ENCODE measurements at places on chromosomes 6 and 20.

DNA sequence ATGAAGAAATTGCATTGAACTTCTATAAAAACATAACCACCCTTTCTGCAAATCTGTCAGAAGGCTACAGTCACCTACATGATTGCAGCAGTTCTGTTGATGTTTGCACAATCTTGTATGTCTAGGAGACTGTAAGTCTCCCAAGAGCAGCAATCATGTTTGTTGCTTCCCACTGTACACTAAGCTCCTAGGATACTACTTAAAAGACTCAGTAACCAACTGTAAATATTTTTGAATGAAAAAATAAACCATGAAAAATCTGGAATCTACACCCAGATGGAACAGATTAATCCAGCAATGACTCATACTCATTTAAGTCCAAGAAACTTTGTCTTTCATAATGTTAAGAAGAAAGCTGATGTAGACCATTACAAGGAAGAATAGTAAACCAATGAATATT lies 168.5 kb upstream of the ATXN1 start:
- peak; percentile 89 for DNase-seq

DNA sequence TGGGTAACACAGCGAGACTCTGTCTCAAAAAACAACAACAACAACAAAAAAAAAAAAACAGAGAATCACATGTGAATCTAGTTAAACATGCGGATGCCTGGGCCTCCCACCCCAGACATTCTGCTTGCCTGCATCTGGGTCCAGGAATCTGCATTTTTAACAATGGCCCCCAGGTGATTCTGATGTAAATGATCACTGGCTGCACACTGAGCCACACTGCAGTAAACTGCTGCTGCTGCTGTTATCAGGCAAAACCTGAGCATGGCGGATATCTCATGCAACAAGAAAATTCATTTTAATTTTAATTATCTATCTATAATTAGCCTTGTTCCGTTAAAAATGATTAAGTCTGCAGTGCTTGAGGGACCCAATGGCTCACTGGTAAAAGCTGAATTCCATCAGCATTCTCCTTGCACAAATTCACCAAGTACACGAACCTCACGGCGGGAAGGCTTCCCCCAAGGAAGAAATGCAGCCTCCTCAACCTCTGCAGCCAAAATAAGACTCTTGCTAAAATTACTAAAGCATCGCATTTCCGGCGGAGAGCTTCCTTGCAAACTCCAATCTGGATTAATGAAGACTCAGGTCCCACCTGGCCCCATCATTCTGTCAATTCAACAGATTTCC lies 81.6 kb upstream of the SNX9 start:
- DNase-seq, result no peak

DNA sequence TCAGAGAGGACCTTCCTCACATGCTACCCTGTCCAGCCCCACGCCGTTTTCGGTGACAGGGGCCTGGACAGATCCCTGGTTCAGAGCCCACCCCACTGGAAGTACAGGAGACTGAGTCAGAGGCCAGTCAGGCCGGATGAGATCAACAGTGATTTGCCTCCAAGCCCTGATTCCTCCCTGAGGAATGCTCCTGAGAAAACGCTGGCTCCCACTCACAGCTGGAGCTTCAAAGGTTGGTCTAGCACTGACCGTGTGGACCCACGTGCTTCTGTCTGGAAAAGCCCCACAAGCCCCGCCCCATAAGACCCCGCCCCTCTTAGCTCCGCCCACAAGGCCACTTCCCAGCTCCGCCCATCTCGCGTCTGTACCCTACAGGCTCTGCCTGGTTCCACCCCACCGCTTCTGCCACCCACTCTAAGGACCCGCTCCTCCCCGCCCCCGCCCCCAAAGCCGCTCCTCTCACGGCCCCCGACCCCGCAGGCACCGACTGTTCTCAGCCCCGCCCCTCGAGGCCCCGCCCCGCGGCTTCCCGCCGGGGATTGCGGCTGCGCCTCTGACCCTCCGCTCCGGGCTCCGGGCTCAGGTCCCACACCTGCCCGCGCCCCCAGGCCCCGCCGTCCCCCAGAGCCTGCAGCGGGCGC lies 64.9 kb upstream of the BHLHE23 start:
- no peak for DNase-seq

DNA sequence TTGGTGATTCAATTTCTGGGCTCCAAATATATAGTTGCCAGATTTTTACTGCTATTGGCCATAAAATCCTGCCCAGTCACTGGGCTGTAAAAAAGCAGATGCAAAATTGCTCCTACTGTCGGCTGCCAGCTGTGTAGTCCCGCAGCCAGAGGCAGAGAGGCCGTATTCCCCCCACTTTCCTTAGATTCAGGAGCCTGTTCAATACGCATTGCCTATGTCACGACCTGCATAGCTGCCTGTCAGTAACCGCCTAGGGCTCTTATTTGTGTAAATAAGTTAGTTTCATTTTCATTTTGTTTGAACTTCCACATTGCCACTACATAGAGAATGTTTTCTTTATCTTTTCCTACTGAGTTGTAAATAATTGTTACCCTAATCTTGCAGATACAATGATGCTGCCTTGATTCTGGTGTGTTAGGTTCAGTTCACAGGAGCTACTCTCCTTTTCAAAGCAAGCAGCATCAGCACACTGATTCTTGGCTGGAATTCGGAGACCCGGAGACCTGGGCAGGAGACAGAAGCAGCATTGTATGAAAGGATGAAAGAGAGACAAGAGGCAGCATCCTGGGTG lies 46.0 kb upstream of the UST start:
- peak; percentile 27 for DNase-seq

DNA sequence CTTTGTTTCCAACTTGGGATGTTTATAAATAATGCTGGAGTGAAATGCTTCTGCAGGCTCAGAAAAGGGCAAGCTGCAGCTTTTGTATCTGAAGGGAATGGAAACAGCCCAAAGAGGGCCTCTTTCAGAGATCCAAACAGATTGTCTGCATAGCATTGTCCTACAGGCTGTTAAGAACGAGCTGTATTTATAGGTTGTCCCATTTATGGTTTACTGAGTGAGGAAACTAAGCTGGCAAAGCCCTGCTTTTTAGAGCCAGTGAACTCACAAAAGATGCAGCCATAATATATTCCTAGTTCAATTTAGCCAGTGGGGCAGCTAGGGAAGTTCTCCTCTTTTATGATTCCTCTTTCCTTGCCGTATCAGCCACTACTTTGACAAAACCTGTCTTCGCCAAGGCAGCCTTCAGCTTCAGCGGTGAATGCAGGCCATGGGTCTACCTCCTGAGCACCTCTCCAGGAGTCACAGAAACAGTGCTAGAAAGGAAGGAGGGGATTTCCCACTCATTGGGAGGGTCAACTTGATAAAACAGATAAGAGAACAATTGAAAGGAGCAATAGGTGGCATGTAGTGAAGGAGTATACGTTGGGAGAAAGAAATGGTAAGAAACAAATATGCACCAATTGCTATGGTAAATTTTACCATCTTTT lies 15.0 kb downstream of the KIAA0319 start:
- no peak for DNase-seq

DNA sequence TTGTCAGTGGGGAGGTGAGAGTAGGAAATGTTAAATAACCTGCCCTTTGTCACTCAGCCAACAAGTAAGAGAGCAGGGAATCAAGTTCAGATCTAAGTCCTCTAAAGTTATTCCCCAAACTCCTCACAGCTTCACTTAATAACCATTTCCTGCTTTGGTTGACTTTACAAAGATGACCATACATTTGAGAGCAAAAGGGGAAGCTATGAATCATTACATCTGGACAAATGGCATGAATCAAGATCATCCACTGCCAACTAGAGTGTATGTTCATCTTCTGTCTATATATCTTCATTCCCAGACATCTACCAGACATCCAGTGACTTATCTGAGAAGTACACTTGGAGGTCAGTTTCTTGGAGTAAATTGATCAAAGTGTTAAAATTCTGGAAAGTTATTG lies 15.1 kb upstream of the HIVEP2 start:
- peak; percentile 44 for DNase-seq

DNA sequence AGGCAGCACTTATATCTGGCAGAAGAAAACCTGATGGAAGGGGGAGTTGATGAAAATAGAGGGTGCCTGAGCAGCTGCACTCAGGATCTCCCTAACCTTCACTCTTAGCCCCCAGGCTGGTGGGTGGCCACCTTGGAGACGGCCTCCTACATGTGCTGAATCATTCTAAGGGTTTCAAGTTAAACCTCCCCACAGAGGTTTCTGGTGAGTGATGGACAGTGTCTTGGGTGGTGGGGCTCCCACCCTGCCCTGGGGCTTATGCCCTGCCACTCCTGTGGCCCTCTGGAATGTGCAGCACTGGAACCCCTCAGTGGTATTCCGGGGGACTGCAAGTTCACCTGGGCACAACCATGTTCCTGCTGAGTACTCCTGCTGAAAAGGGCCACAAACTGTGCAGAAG lies 357.2 kb downstream of the CD83 start:
- DNase-seq, result no peak

GRCh38 chr6:94478133-94479005 lies 1059.0 kb upstream of the EPHA7 start:
- DNase-seq, result no peak

GRCh38 chr6:18110162-18110561 lies 12.3 kb downstream of the NHLRC1 start:
- no peak for DNase-seq

DNA sequence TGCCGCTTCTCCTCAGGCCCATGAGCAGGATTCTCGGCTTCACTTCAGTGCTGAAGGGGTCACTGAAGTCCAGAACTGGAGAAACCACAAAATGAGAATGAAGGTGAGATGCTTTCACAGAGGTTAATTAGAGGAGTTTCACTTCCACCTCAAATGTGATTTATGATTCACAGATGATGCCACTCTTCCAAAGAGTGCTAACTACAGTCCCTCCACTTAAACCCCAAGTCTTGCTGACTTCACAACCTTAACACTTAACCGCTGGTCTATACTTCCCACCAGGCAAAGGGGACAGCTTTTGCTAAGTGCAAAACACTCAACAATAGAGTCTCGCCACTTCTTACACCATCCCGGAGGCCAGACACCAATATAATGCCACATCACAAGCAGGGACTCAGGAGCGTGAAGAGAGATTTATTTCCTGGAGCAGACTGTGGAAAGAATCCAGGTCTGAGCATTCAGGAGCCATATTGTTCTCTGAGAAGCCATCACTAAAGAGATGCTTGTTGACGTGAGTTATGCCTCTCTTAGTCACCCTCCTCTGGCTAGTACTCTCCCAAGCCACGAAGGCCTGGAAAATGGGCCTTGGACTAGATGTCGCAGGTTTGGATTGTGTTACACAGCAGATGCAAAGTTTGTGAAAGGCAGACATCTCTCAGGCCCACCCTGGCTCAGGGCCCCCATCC lies 24.4 kb downstream of the RRAGD start:
- no peak for DNase-seq

GRCh38 chr6:24492475-24492874 lies 2.3 kb upstream of the ALDH5A1 start:
- DNase-seq, result no peak

- DNase-seq, result no peak
These were observed 540.7 kb downstream of the HAO1 start for GRCh38 chr20:7399575-7399974.

GRCh38 chr20:14848806-14849205 lies 511.4 kb upstream of the FLRT3 start:
- no peak for DNase-seq

- no peak for DNase-seq
These were observed 10.5 kb upstream of the MAP1LC3A start for GRCh38 chr20:34547844-34548613.
